ENCODE measurements at places on chromosomes 1 and 21.

- peak; percentile 80 for DNase-seq
Observed at GRCh38 chr1:223423641-223424233, 30.5 kb downstream of the CCDC185 start.

DNA sequence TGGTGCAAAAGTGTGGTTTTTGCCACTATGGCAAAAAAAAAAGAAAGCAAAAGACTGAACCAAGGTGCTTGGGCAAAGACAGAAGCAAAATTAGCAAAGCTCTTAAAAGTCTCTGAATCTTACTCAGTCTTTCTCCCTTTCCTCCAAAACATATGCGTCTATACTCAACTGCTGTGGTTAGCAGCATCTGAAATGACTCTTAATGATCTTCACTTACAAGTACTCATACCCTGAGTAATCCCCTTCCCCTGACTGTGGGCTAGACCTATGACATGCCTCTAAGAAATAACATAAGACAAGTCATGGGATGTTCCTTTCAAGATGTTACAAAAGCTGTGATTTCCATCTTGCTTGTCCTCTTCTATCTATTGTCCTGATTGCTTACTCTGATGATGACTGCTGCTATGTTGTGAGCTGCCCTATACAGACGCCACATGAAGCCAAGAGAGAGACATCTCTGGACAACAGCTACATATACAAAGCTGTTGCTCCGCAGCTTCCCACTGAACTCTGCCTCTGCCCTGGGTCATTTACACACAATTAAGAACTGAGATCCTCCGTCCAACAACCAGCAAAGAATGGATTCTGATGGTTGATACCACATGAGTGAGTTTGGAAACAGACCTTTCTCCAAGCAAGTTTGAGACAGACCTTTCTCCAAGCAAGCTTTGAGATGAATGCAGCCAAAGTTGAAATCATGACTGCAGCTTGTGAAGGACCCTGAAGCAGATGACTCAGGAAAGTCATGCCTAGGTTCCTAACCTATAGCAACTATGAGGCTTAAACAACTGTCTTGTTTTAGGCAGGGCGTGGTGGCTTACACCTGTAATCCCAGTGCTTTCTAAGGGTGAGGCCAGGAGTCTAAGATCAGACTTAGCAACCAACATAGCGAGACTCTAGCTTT, 55.2 kb downstream of the PUM1 start:
- DNase-seq = peak; percentile 62

DNA sequence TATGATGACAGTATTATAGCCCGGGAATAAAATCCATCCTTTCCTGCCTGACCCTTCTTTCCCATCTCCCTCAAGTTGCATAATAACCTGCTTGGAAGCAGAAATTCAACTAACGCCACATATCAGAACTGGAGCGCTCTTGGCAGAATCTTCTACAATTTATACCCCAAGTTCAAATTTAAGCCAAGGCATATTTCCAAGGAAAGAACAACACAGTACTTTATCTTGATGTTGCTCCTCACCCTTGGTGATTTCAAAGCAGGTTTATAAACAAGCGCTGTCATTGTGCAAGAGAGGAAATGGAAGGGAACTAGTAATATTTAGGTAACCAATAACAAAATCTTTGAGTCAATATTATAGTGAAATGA, 38.0 kb upstream of the PTGFRN start:
- no peak for DNase-seq

- no peak for DNase-seq
Observed at GRCh38 chr1:22612671-22613571, 23.5 kb upstream of the C1QA start.

DNA sequence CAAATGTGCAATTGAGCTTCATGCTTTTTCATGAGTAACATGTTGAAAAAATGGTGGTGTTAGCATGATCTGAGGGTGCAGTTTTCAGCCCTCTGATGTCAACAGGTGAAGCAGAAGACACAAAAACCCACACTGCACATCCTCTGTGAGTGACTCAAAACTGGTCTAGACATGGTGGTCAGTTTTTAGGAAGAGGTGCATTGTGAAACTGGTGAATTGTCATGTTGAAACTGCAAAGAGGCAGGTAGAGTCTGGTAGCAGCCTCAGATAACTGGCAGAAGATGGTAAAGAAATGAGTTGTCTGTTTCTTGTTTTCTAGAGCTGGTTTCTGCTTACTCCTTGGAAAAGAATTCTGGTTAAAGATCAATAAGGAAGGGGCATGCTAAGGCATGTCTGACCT, 97.3 kb upstream of the HMCN1 start:
- DNase-seq = no peak

DNA sequence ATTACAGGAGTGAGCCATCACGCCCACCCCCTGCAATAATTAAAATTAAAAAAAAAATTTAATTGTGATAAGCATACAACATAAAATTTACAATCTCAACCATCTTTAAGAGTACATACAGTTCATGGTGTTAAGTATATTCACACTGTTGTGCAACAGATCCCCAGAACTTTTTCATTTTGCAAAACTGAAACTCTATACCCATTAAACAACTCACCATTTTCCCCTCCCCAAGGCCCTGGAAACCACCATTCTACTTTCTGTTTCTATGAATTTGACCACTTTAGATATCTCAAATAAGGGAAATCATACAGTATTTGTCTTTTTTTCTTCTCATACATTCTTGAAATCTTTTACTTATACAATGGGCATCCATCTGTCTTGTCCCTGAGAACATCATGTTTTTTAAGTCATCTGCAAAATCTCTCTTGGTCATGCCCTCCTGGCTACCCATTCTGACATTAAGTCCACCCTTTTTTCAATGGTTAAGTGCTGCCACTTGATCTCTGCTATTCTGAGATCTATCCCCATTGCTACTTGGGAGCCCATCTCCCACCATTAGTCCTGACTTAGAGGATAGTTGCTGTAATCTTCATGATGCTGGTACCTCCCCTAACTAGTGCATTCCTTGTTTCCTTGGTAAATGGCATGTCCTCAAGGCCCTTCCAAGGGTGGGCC, 39.4 kb upstream of the ZFYVE9 start:
- no peak for DNase-seq
